ENCODE measurements at places on chromosomes 1 and 21. TPM values are rescaled to one million over a fixed set of nuclear protein-coding genes. Genes with fewer than 3 reads are reported as not detected.

Gene THEM5
- polyA plus RNA-seq = 0.82 TPM

Gene SH2D1B
- 0.13 TPM for polyA plus RNA-seq

DNA sequence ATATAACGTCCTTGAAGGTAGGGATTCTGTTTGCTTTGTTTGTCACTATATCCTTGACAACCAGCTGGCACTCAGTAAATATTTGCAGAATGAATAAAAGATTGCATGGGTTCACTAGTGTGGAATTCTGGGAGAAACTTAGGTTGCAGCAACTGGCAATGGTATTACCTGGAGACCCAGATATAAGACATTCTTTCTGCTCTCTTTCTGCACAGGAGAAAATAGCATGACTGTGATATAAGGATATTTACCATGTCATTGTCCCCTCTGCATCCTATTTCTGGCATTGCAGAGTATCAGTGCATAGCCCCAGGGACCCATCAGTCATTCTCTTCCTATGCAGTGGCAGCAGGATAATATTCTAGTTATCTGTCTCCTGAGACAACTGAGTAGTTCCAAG is 308.9 kb upstream of the LRRC7 start:
- no peak for DNase-seq

DNA sequence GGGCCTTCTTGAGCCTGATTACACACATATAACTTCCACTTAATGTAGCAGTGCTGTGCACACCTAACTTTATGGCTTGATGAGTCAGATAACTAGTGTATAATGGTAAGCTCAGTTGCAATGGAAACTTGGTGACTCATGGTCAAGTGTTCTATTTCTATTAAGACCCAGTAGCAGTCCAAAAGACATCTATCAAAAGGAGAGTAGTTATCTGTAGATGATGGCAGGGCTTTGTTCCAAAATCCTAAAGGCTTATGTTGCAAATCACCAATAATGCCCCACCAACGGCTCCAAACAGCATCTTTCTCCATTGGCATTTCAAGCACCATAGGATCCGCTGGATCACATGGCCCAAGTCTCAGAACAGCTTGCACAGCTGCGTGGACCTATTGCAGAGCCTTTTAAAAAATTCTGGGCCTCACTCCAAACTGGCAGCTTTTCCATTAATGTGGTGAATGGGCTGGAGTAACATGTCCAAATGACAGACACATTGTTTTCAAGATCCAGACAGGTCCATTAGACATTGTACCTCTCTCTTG is 566.8 kb upstream of the USP24 start:
- no peak for DNase-seq

- DNase-seq = no peak
Observed at GRCh38 chr1:45407629-45408287, 67.5 kb upstream of the MUTYH start.

Data from left renal cortex interstitium (tissue), 4 donors.